ENCODE measurements at places on chromosomes 2 and 18.

- DNase-seq: no peak
Measured at GRCh38 chr2:2788076-2788475, 457.0 kb upstream of the MYT1L start.

GRCh38 chr2:61640406-61640805, 102.2 kb upstream of the XPO1 start:
- DNase-seq: no peak

DNA sequence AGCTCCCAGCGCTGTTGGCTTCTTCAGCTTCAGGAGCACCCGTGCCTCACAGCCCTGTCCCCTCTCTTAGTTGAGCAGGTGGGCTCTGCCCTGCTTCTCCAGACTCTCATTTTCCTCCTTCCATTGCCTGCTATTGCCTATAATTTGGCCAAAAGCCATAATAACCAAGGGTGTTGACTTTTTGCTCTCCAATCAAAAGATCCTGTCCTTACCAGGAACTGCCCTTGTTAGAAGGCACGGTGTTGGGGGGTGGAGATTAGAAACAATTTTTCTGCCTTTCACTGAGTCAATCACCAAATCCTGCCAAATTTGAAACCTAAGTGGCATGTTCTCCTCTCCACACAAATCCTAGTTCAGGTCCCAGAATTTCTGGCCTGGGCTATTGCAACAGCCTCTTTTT, 16.7 kb upstream of the PDIA6 start:
- DNase-seq: no peak

- no peak for DNase-seq
Measured at GRCh38 chr18:70160073-70160678, 45.3 kb downstream of the RTTN start.

DNA sequence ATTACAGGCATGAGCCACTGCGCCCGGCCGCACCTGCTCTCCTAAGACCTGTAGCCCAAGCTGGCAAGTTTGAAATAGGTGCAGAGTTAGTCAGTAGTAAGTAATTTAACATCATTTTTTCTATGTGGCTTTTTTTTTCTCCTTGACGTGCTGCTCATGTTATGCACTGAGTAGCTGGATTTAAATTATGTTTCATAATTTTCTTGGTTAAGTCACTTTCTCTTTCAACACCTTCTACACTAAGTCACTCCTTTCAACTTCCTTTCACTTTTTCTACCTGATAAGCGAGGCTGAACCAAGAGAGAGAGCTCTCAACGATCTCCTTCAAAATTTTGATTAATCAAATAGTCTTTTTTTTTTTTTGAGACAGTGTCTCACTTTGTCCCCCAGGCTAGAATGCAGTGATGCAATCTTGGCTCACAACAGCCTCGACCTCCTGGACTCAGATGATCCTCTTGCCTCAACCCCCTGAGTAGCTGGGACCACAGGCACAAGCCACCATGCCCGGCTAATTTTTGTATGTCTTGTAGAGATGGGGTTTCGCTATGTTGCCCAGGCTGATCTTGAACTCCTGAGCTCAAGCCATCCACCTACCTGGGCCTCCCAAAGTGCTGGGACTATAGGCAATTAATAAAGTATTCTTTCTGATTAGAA, 13.1 kb downstream of the CASP8 start:
- DNase-seq: no peak

DNA sequence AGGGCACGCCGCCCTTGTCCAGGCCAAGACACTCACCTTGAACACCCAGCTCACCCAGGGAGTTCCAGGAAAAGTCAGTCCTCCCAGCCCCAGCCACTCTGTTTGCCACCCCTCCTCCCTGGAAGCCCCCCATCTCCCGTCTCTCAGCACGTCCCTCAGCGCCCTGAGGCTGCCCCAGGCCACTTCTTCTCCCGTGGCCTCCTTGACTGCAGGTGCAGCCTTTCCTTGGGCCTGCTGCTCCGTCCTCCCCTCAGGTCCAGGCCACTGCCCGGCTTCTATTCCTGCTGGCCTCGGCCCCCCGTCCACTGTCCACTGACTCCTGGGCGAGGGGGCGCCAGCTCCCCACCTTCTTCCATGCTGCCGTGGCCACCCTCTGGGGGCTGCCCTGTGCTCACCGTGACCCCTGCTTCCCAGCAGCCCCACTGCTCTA, 239.1 kb downstream of the HDAC4 start:
- no peak for DNase-seq

GRCh38 chr2:201260302-201260800, at the start of gene CASP8:
Gene CASP8 (plus strand): TSS chr2:201260536. CDS start chr2:201266487, 5,951 bp downstream.
- DNase-seq: no peak

DNA sequence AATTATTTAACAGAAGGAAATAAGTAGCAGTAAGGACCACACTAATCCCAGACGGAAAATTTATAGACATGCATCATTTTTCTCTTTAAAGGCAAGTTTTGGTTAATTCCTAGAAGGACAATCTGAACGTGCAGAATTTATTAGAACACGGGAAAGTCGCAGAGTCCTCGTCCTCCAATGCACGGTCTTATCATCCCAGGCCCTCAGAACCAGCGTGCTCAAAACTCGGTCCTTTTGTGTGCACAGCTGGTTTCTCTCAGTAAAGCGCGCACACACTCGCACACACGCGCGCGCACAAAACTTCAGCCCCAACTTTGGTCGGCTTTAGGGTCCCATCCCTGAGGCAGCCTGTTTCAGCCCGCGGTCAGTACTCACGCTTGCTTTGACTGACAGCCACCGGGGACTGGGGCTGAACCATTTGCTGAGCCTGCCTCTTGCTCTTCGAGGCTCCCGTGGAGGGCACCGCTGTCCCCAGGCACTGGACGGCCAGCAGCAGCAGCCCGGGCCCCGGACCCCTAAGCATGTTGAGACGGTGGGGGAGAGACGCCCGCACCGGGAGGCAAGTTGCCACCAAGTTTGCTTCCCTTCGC, 493 bp downstream of the FN1 start:
- DNase-seq: no peak

DNA sequence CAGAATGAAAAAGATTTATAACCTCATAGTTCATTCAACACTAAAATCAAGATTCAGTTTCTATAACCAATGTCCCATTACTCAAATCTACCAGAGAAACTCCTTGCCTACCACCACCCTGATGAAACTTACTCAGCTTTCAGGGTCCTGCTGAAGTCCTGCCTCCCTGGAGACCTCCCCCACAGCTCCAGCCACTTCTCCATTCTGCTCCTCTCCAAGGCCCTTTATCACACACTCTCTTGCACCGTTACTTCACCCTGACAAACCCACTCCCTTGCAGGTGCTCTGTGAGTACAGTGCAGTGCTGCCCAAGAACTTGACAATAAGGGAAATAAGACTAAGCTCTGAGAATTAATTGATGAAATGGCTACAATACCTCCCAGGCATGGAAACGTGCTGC, 83.5 kb upstream of the CDCA7 start:
- no peak for DNase-seq

- DNase-seq: peak; percentile 86
Measured at GRCh38 chr2:96507957-96508520, 2.9 kb upstream of the NEURL3 start.

- DNase-seq: no peak
Measured at GRCh38 chr2:193627187-193627926, 1432.6 kb upstream of the TMEFF2 start.

DNA sequence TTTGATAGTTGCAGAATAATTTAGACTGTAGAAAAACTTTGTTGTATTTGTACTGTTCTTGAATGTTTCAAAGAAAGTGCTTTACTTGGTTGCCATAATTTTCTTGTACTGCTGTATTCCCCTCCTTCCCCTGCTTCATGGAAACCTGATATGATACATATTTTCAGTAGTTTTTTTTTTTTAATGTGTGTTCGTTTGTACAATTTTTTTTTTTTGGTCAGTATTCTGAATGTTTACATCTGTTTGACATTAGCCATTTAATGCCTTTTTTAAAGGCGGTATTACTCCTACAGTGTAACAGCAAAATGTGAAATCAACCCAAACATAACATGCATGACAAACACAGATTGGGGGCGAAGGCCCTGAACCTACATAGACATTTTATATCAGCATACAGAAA, 172.3 kb downstream of the ASXL3 start:
- DNase-seq: no peak

GRCh38 chr2:12326449-12327190, 390.1 kb upstream of the TRIB2 start:
- DNase-seq: no peak

DNA sequence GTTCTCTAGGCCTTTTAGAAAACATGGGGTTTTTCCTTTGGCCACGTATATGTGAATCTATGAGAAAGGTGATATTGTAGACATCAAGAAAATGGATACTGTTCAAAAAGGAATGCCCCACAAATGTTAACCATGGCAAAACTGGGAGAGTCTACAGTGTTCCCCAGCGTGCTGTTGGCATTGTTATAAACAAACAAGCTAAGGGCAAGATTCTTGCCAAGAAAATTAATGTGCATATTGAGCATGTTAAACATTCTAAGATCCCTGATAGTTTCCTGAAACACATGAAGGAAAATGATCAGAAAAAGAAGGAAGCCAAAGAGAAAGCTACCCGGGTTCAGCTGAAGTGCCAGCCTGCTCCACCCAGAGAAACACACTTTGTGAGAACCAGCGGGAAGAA, 64.9 kb downstream of the CYBRD1 start:
- DNase-seq: no peak

DNA sequence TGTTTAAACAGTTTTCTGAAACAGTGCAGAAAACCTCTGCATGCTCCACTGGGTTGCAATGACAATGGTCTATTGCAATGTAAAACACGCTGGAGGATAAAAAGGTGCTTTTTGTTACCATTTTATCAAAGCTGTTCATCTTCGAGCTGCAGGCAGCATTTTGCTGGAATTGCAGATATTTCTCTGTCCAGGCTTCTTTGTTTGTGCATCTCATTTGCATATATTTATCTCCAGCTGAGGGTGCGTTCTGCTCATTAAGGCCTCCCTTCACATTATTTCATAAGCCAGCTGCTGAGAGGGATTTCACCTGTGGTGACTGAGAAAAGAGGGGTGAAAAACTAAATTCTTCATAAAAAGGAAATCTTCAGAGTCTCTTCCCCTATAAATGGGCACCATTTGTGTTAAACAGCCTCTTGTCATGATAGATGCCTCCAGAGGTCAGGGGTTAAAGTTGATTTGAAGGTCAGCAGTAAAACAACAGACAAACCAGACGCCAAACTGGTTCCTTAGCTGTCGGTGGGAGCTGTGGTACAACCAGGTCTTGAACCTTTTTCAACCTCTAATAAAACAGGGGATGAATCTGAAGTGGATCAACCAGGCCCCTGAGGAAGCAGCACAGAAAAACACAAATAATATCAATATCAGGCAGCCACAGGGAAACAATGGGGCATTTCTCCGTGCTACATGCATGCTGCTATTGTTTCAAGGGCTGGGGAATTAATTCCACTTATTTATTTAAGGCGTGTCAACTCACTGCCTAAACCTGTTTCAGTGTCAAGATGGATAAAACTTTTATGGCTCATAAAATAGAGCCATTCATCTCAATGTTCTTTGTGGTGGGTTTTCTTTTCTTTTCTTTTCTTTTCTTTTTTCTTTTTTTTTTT, 265.1 kb downstream of the MEIS1 start:
- DNase-seq: no peak

GRCh38 chr18:43680096-43680495, 402.8 kb upstream of the SYT4 start:
- no peak for DNase-seq

DNA sequence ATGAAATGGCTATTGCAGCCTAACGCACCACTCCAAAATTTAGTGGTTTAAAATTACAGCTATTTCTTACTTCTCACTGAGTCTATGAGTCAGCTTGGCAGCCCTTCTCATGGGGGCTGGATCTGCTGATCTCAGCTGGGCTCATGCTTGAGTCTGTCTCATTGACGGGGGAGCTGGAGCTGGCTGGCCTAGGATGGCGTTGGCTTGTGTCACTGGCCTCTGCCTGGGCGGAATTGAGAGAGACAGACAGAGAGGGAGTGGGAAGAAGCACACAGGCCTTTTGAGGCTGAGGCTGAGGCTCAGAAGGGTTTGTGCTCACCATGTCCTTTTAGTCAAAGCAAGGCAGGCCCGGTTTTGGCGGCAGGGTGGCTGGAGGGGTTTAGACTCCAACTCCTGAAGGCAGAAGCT, 412.1 kb upstream of the MYT1L start:
- DNase-seq: no peak

DNA sequence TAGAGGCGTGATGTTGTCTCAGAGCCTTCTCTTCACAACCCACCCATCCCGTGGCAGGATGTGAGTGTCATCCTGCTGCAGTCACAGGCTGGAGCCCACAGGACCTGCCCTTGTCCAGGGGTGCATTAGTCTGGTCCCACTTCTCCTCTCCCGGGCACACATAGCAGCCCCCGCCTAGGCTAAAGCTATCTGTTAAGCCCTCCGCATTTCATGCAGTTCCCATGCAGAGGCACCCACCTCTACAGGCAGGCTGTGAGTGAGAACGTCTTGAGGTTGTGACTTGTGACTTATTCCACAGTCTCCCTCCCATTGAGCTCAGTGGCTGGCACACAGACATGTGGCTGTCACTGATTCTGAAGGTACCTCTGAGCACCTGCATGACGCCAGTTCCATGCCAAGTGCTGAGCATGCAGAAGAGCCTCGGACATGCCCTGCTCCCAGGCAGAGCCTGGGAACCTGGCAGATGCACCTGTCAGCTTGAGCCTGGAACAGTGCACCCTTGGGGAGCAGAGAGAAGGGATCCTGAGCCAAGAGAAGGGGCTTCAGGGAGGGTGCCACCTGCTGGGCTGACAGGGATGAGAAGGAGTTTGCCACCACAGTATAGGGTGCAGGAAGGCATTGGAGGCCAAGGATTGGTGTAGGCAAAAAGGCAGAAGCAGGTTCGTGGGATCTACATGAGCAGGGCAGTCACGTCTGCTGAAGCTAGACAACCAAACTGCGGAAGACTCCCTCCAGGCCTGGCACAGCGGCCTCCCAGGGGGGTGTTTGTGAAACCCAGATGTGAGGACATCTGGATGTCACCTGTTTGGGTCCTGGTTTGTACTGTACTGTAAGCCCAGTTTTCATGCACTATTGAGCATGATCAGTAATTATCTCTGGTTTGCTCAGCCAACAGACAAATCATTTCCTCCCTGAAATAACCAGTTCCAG, 213.6 kb downstream of the GLI2 start:
- DNase-seq: no peak

DNA sequence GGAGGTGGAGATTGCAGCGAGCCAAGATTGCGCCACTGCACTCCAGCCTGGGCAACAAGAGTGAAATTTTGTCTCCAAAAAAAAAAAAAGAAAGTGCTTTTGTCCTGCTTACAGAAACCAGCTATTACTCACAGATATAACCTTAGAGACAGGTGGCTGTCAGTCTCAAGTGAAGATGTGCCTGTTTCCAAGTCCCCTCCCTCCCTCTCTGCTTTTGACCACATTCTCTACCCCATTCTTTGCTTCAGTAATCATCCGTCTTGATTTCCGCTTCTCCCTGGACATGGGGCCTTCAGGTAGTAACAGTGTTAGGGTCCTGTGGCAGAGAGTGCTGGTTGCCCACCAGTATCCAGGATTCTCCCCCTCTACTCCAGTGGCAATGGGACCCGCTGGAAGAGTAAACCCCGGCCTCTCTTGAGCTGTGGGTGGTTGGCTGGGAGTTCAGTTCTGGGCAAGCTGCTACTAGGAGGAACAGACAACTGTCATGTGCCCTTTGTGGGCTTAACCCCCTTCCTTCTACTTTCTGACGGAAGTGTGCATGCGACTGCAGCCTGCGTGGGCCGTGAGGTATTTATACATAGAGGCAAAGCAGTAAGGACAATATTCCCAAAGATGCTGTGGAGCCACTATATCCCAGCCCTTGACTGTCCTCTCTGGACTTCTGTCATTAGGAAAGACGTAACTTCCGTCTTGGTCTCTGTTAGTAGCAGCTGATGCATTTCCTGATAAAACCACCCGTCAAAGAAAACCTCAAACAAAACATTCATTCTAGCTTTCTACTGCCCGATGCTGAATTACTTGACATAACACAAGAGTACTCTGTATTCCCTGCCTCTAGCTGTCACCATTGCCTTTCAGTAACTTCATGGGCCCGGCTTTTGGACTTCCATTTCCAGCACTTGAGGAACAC, 17.8 kb downstream of the PDCL3 start:
- no peak for DNase-seq
